GM12878 (cell line): ENCODE measurements at places on chromosomes 7 and 10.

- no peak for DNase-seq
Observed at GRCh38 chr7:2934211-2934731, 90.2 kb upstream of the GNA12 start.

GRCh38 chr10:49285232-49285631 lies 13.7 kb upstream of the C10orf71 start:
- DNase-seq, result no peak

DNA sequence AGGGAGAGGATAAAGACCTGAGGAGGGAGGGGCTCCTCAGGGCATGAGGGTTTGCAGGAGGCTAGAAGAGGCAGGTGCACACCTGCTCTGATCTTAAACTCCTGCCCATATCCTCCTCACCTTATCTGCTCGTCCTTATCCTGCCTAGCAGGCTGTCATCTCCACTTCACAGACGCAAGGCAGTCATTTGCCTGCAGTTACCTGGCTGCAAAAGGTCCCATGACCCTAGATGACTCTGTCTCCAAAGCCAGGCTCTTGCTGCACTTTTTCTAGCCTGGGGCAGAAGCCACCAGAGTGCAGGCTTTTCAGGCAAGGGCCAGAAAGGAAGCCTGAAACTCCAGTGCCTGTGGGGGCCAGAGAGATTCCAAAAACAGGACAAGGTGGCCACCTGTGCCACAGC lies 1.7 kb upstream of the ZNF853 start:
- no peak for DNase-seq

DNA sequence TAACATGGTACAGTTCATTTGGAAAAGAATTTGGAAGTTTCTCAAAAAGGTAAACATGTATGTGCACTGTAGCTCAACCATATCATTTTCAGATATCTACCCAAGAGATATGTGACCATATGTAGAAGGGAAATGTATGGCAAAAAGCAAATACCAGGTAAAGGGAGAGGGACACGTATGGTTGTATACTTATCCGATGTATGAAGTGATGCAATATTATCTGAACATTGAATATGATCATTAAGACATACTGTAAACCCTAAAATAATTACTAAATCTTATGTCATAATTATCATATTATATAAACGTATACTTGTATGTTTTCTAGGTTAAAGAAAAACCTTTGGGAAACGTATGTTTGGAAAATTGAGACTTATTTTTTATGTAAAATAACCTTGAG lies 367.5 kb upstream of the KCND2 start:
- no peak for DNase-seq

- DNase-seq, result no peak
Observed at GRCh38 chr10:63886281-63887022, 365.3 kb downstream of the REEP3 start.

- no peak for DNase-seq
Observed at GRCh38 chr7:130793855-130794618, 60.0 kb upstream of the KLF14 start.

DNA sequence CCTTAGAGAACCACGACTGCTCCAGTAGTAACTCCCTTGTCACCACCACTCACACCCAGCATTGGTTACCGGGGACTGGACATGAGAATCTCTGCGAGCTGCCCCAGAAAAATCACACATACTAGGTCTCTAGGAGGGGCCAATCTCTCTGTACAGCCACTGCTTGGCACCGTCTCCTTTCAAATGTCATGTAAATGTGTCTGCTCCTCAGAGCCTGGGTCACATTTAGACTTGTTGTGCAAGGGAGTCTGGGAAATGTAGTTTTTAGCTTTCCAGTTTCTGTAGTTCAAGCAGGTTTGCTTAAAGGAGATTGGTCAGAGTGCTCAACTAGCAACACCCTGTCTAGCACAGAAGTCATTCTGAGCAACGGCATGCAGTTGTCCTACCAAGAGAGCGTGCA lies 60.0 kb downstream of the CHN2 start:
- no peak for DNase-seq

GRCh38 chr10:87541114-87541513 lies 36.4 kb downstream of the MINPP1 start:
- DNase-seq, result no peak

- DNase-seq, result no peak
Observed at GRCh38 chr10:83432261-83433045, 706.9 kb upstream of the GHITM start.

DNA sequence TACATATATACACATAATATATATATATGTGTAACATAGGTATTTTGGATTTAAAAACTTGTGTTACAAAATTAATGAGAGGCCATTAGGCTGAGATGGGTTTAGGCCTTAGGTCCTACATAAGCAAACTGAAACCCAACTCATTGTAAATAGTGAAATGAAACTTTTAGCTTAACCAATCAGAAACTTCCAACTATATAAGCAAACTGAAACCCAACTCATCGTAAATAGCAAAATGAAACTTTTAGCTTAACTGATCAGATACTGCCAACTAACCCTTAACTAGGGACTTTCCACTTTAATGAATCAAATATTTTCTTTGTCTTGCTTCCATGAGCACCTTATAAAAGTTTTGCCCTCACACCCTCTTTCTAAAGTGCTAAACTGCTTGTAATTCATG lies 17.3 kb upstream of the SAMD9L start:
- DNase-seq, result peak; percentile 77

DNA sequence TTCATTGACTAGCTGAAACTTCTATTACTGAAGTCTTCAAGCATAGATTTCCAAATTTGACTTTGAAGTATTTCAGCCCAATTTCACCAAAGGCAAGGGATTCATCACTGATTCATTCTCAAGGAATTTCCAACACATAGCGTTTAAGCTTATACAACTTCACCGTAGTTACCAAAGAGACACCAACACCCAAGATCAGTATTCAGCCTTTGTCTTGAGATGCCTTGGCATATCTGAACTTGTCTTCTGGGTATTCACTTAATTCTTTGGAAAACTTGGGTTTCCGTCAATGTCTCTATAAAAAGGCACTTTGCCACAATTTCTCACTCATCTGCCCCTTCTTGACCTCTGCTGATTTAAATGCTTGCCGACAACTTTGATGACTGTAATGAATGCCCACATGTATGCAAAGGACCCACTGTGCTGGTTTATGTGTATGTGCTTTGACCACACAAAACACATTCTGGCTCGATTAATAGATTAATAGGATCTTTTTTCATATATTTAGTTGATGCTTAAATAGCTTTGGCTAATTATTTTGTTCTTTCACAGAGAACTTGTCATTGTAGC lies 49.6 kb downstream of the TES start:
- no peak for DNase-seq

DNA sequence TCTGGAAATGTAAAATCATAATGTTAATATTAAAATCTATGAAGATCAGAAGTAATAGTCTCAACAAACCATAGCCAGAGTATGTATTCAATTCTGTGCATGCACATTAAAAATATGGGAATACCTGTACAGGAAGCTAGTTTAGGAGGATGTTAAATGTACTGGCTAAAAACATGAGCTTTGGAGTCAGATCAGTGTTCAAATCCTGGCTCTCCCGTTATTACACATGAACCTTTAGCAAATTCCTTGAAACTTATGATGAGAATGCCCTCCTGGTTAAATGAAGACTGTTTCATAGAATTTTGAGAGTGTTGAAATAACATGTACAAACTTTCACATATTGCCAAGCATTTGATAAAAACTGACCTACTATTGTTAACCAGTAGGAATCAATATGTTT lies 4.6 kb downstream of the ARL4A start:
- DNase-seq, result no peak

- no peak for DNase-seq
Observed at GRCh38 chr7:18250133-18250532, 222.5 kb upstream of the PRPS1L1 start.

DNA sequence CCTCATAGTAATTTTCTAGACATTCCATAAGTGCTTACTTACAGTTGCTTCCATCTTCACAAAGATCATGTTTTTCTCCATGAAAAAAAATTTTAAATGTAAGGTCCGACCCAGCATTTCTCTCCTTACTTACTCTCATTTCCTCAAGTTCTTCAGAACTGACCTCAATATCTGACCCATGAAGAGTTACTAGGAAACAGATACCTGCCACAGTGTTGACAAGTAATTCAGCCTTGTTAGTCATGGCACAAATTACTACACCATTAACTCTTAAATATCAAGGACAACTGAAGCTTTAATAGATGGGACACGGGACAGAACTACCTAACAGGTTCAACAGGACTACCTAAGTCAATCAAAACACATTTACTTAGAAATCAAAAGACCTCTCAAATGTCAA lies 316.2 kb downstream of the POM121L12 start:
- no peak for DNase-seq

- DNase-seq, result no peak
Observed at GRCh38 chr7:26987338-26987737, 108.5 kb downstream of the HOXA1 start.

DNA sequence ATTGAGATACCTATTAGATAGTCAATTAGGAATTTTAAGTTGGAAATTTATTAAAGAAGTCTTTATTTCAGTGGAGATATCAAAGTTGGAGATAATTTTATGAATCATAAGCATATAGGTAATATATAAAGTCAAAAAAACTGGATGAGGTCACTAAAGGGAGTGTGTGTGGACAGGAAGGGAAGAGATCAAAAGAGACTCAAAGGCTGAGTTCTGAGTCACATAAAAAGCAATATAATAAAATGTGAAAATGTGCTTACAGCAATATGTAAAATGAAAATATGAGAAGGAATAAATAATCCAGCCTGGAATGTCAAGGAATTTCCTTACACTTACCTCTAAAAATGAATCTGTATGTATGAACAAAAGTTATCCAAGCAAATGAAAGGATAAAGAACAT lies 583.3 kb upstream of the SORCS1 start:
- no peak for DNase-seq

DNA sequence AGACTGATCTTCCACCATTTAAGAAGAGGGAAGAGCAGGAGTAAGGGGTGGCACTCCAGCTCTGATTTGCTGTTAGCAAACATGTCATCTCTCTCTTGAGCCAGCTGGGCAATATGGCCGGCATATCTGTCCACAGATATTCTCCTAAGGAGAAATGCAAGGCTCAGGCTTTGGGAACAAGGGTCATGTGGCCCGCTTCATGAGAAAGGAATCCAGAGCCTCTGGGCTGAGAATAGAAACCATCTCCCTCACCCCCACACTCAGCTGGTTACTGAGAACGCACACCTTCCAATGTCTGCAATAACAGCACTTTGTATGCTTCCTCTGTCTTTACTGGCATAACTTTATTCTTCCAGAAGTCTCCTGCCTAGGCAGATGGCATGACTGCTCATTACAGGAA lies 171.2 kb downstream of the ELMO1 start:
- no peak for DNase-seq

GRCh38 chr10:128884033-128884425 lies 583.0 kb upstream of the MGMT start:
- DNase-seq, result no peak

DNA sequence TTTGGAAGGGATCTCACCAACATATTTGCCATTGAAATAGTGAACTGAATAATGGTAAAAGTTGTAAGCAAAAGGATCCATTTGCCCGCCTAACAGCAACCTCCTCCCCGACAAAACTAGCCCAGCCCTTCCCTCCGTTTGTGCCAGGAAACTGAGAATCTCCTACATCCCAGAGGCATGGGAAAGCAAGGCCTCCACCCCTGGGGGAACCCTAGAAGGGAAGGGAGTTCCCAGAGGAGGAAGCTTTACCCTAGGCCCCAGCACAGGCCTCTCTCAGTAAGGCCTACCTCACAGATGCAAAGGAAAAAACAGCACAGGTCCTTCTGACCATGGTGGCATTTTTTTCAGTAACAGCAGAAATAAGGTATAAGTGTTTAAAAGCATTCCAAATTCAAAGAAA lies 229.7 kb downstream of the ELMO1 start:
- no peak for DNase-seq

- no peak for DNase-seq
Observed at GRCh38 chr7:28123752-28124151, 56.8 kb downstream of the JAZF1 start.

GRCh38 chr7:73432676-73433075 lies 902 bp upstream of the FZD9 start:
- DNase-seq, result no peak

- DNase-seq, result no peak
Observed at GRCh38 chr10:31520986-31521831, 202.2 kb downstream of the ZEB1 start.

DNA sequence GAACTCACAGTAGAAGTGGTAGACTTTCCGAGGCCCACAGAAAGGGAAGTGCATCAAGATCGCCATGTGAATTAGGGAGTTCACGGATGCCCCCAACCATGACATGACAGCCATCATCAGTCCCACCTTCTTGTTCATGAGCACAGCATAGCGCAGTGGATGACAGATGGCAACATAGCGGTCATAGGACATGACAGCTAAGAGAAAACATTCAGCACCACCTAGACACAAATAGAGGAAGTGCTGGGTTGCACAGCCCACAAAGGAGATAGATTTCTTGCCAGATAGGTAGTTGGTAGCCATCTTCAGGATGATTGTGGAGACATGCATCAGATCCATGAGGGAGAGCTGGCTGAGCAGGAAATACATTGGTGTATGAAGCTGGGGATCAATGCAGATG lies 342 bp downstream of the OR2AE1 start:
- DNase-seq, result no peak

- DNase-seq, result no peak
Observed at GRCh38 chr7:121279060-121279620, 49.7 kb upstream of the WNT16 start.

- DNase-seq, result no peak
Observed at GRCh38 chr10:117537436-117537903, 5.1 kb upstream of the EMX2 start.

- no peak for DNase-seq
Observed at GRCh38 chr7:87447116-87447635, 28.3 kb downstream of the ABCB4 start.

DNA sequence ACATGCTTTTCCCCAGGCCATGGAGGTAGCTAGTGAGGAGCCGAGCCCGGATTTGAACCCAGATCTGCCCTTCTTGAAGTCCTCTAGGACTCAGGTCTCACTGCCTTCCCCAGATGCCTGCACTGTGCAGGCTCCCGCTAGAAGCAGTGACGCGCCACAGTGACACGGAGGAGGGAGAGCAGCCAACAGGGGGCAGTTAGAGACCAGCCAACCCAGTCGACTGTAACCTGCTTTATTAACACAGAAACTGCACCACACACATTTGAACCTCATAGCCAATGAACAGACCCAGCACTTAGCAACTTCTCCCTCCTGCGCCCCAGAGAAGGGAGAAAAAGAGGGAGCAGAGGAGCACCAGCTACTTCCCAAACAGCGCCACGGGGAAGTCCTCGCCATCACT lies 27.4 kb downstream of the PILRA start:
- DNase-seq, result no peak

- DNase-seq, result no peak
Observed at GRCh38 chr7:50209461-50210135, 94.9 kb upstream of the IKZF1 start.

GRCh38 chr10:124344931-124345330 lies 73.8 kb downstream of the OAT start:
- no peak for DNase-seq
